ENCODE measurements at places on chromosomes 7 and 10. TPM values are rescaled to one million over a fixed set of nuclear protein-coding genes. Genes with fewer than 3 reads are reported as not detected.

WDR86 gene
- total RNA-seq, result 1.4 TPM

CALML3 gene
- total RNA-seq, result 66.2 TPM

GNG11 gene
- total RNA-seq, result 7.8 TPM

KCND2 gene
- total RNA-seq, result 0.17 TPM

HSPA12A gene
- 6.4 TPM for total RNA-seq

ZNF736 gene
- 20.7 TPM for total RNA-seq

CELF2 gene
- 16.9 TPM for total RNA-seq

STEAP4 gene
- 34.0 TPM for total RNA-seq

CACNB2 gene
- 3.6 TPM for total RNA-seq

ANXA8 gene
- 198 TPM for total RNA-seq

IFIT1 gene
- total RNA-seq, result 5.4 TPM

GBX1 gene
- total RNA-seq, result 2.4 TPM

DNA sequence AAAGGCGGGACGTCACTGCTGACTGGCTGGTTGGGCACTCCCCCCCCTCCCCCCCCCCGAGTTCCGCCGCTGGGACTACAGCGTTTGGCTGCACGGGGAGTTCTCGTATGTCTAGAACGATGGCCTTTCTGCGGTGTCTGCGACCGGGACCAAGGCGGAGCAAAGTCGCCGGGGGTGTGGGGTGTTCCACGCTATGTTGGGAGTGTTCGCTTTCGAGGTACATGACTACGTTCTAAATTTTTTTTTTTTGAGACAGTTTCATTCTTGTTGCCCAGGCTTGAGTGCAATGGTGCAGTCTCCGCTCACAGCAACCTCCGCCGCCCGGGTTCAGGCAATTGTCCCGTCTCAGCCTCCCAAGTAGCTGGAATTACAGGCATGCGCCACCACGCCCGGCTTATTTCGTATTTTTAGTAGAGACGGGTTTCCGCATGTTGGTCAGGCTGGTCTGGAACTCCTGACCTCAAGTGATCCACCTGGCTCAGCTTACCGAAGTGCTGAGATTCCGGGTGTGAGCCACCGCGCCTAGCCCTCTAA, 573 bp upstream of the IDI1 start:
- no peak for DNase-seq

DNA sequence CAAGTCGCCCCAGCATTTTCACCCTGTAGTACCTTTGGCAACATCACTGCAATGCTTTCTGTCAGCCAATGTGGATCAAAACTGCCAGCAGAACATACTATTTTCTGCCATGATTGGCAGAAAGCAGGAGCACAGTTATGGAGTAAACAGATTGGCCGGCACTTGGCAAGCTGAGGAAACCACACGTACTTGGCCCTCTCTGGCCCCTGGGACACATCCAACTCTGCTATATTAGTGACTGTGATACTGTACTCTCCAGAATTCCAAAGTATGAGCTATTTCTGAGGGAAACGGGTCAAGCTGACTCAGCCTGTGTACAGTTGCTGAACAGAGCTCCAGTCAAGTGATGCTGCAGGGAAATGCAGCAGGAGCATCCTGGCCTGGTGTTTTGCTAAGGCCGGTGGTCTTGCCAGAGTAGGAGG, 39.8 kb upstream of the LANCL2 start:
- no peak for DNase-seq

- no peak for DNase-seq
Measured at GRCh38 chr10:97676770-97677581, 10.1 kb downstream of the AVPI1 start.

DNA sequence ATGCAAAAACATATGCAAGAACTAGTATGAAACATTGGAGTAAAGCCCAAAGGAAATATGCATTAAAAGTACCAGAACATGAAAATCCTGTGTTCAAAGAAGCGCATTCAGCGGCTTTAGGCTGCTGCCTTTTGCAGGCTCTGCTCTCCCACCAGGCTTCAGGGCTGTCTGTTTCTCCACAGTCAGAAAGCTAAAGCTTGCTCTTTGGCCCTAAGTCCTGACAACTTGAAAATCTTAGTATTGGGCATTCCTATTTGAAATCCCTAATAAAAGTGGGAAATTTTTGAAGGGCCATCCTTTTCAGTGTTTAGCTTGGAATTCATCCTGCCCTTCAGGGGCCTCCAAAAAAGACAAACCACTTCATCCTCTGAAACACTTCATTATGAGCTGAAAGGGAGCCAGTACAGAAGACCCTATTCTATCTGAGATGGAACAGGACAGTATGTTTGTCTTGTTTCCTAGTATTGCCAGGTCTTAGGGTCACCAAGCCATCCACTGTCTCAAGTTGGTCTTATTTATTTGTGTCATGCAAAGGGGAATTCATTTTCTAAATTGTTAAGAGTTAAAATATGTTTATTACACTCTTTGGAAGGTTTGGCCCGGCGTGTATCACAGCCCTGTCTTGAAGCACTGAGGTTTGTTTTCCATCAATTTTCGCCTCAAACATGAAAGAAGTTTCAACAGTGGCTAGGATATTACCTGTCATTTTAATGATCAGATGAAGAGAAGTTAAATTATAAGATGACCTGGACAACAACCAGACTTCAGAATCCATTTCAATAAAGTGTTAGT, 326.3 kb upstream of the BMPER start:
- no peak for DNase-seq

DNA sequence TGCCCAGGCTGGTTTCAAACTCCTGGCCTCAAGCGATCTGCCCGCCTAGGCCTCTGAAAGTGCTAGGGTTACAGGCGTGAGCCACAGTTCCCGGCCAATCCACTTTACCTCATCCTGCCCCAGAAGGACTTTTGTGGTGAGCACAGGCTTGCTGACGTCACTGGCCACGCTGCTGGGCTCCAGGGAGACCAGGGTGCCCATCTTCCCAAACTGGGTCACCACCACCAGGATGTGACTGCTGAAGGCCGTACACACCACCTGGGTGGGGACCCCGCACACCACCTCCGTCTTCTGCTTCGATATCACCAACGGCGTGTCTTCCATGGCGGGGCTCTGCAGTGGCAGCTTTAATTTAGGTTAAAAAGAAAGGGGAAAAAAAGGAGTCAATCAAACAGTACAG, 816 bp downstream of the PSMG3 start:
- no peak for DNase-seq

DNA sequence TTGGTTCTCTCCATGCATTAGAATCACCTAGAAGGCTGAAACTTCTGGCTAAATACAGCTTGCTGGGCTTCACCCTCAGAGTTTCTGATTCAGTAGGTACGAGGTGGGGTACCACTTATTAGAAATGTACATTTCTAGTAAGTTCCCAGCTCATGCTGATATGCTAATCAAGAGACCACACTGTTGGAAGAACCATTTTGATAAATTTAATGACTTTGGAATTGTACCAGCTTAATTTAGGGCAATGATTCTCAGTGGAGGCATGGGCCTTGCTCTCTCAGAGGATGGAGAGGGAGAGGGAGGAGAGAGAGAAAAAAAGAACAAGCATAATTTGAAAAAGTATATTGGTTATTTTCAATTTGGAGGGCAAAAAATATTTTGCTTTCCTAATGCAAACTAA, 20.3 kb downstream of the CPN1 start:
- no peak for DNase-seq

DNA sequence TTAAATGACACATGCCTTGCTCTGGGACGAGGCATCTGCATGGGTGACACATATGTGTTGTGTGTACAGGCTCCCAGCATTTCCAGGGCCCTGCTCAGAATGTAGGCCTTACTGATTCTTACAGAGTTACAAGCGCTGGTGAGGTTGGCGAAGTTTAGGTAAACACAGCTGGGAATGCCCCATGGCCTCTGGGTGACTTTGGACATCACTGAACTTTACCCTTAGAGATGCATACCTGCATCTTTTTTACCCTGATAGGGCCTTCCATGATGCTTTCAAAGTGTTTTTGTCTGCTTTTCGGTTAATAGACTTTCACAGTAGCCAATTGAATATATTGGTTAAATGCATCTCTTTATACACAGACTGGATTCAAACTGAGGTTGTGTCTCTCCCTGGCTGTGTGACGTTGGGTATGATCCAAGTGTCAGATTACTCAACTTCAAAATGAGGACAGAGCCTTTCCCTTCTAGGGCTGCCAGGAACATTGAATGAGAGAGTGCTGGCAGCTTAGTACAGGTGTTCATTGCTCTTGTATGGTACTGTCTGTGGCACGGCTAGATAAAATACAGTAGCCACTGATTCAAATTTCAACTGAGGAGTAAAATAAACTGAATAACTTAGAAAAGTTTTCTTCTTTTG, 29.5 kb downstream of the EGFR start:
- no peak for DNase-seq

- DNase-seq, result no peak
Measured at GRCh38 chr7:33395340-33395739, 266.0 kb downstream of the BBS9 start.

- no peak for DNase-seq
Measured at GRCh38 chr10:13311177-13311575, 11.3 kb upstream of the PHYH start.

- peak; percentile 62 for DNase-seq
Measured at GRCh38 chr10:118977835-118978234, 51.7 kb upstream of the NANOS1 start.

DNA sequence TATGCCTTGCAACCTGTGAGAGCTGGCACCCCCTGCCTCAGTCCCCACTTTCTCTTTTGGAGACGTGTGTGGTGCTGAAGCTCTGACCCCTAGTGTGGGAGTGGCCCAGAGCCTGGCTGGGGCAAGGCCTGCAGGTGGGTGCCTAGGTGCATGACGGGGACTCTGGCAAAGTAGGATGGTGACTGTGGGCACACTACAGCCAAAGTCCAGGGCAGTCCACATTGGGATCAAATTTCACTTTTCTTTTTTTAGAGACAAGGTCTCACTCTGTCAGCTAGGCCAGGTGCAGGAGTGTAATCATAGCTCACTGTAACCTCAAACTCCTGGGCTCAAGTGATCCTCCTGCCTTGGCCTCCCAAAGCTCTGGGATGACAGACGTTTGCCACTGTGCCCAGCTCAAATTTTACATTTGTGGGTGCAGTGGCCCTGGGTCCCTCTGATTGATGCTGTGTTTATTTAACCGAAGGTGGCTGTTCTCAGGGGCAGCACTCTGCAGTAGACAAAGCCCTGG, 52.3 kb downstream of the NEURL1 start:
- DNase-seq, result peak; percentile 68

DNA sequence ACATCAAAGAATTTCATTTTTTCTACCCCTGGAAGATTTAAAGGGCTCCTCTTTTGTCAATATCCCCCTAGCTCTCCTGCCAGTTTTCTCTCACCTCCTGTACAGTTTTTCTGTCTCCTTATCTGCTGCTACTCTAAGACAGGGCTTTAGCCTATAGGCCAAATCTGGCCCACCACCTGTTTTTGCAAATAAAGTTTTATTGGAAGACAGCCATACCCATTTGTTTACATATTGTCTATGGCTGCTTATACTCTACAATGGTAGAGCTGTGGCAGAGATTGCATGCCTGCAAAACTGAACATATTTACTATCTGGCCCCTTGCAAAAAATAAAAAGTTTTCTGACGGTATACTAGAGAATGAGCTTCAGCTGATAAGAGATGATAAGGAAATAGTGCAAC, 37.4 kb upstream of the GARS1 start:
- no peak for DNase-seq

GRCh38 chr10:89668386-89669071, 23.5 kb upstream of the PANK1 start:
- no peak for DNase-seq

- DNase-seq, result no peak
Measured at GRCh38 chr10:104642658-104643302, 1.7 kb downstream of the SORCS3 start.

GRCh38 chr10:131141645-131142516, 169.6 kb downstream of the TCERG1L start:
- DNase-seq, result no peak

GRCh38 chr7:114930107-114930661, 8.3 kb downstream of the MDFIC start:
- DNase-seq, result no peak

- DNase-seq, result no peak
Measured at GRCh38 chr7:103547451-103548284, 101.7 kb upstream of the SLC26A5 start.

- no peak for DNase-seq
Measured at GRCh38 chr10:3333426-3333825, 160.8 kb upstream of the PITRM1 start.

DNA sequence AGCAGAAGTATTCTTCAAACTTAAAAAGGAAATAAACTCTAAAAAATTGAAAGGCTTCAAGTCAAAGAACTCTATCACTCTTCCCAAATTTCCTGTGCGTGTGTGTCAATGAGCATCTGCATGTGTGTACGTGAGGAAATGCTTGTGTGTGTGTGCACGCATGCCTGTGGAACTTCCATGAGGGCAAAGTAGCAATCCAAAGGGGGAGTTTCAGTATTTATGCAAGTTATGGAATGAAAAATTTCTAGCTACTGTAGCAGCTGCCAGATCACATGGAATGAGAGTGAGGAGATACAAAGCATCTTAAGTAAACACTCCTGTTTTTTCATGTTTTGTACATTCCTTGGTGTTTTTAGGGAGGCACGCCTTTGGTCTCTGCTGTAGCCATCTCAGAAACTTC, 152.6 kb downstream of the RAPGEF5 start:
- no peak for DNase-seq

GRCh38 chr7:75639071-75639885, 99.5 kb downstream of the HIP1 start:
- DNase-seq, result no peak

- peak; percentile 70 for DNase-seq
Measured at GRCh38 chr10:49187950-49188761, at the start of gene TMEM273. Gene TMEM273 (minus strand): TSS chr10:49188391. CDS start chr10:49188336, 55 bp downstream.

DNA sequence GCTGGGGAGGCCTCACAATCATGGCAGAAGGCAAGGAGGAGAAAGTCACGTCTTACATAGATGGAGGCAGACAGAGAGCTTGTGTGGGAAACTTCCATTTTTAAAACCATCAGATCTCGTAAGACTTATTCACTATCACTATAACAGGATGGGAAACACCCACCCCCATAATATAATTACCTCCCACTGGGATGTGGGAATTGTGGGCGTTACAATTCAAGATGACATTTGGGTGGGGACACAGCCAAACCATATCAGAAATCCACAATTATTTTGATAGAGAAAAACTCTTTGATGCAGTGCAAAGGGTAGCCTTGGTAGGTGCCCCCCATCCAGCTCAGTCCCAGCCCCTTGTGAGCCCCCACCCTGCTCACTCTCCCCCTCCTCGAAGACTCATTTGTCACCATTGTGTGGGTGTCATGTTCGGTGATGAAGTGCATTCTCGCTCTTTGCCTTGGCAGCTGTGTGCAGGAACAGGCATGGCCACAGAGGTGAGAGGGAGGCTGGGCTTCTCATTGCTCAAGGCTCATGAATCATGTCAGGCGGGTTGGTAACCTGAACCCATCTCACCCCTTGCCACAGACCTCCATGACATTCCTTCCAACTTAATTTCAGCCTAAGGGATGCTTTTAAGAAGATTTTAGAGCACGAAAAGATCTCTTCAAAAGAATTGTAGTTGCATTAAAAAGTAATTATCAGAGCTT, 75.9 kb downstream of the BUB3 start:
- no peak for DNase-seq

GRCh38 chr10:129771991-129772431, 192.1 kb downstream of the EBF3 start:
- DNase-seq, result peak; percentile 78

DNA sequence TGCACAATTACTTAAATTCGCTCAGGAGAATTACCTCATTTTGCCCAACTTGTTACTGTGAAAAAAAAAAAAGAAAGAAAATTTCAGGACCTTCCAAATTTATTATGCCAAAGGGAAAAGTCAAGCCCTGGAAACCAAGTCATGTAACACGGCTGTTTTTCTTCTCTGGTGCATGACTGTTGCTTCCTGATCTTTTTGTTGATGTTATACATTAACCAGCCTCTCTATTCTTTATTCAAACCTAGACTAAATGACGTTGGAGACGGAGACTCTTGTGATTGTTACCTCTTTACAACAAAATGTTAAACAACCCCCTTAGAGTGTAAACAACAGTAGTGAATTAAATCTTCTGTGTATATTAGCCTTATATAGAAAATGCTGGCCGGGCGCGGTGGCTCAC, 16.1 kb upstream of the ZC3HAV1 start:
- no peak for DNase-seq
